ENCODE measurements at places on chromosomes 11 and 22.

- no peak for DNase-seq
Measured at GRCh38 chr11:4527926-4528325, 17.1 kb upstream of the OR52M1 start.

DNA sequence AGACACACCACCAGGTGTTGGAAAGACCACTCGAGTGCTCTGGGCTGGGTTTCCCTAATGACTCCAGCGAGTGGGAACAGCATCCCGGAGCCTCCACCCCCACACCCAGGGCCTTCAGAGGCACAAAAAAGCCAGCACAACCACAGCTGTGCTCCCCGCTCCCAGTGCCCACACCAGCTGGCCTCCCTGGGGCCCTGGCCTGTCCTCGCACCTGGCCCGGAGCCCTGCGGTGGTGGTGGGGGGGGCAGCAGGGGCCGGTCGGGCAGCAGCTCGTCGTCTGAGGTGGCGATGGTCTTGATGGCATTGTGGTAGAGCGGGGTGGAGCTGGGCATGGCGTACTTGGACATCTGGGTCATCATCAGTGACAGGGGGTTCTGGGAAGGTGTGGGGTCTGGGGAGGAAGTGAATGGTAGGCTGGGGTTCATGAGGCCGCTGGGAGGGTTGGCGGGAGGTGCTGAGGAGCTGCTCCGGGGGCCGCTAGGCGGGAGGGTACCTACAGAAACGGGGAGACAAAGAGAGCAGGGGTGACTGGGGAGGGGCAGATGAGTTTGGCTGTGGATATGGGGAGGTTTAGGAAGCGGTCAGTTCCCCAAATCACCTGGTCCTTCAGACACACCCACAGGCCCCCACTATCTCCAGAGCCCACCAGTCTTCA lies 16.1 kb downstream of the CXCR5 start:
- DNase-seq: no peak

DNA sequence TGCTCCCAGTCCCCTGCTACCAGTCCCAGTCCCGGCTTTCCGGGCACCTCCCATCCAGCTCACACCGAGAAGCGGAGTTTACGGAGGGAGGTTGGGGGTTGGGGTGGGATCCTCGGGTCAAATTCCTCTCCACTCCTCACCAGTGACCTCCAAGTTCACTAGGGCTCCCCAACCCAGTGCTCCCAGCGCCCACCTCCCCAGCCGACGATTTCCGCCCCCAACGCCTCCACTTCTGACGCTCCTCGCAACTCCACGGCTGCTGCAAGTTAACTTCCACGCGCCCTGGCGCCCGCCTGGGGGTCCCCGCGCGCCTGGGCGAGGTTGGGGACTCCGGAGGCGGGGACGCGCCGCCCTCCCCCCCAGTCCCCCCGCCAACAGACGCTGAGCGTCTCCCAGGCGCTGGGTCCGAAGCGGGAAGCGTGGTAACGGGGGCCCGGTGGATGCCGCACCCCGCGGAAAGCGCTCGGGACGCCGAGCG lies 526 bp downstream of the TPST2 start:
- DNase-seq: peak; percentile 35

GRCh38 chr11:65491614-65492386 lies 7.0 kb upstream of the MALAT1 start:
- DNase-seq: no peak

- no peak for DNase-seq
Measured at GRCh38 chr11:122665861-122666260, 10.3 kb downstream of the UBASH3B start.

DNA sequence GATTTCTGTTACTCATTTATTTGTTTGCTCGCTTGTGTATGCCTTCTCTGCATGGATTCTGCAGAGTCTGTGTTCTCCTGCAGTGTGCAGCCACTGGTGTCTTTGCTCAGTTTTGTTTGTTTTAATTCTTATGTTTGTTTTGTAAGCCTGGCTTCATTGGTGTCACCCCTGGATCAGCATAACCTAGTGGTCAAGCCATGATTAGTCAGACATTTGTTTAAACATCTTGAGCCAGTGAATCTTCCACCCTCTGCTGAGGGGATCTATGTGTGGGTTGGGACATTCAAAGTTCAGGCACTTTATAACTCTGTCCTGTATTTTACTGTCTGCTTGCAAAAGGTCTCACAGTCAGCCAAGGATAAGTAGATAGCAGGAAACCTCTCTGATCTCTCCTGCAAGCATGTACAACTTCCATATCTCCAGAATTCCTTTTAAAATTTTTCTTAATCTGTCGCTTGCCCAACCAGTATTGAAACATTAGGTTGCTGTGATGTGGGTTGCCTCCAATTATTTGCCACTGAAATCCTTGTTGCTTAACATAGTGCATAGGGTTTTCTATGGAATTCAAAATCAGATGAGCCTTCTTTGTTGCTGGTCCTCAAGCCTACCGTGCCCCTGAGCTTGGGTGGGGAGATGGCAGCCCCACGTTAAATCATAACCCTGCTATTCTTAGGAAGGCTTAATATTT lies 86.8 kb downstream of the KCNQ1OT1 start:
- no peak for DNase-seq

DNA sequence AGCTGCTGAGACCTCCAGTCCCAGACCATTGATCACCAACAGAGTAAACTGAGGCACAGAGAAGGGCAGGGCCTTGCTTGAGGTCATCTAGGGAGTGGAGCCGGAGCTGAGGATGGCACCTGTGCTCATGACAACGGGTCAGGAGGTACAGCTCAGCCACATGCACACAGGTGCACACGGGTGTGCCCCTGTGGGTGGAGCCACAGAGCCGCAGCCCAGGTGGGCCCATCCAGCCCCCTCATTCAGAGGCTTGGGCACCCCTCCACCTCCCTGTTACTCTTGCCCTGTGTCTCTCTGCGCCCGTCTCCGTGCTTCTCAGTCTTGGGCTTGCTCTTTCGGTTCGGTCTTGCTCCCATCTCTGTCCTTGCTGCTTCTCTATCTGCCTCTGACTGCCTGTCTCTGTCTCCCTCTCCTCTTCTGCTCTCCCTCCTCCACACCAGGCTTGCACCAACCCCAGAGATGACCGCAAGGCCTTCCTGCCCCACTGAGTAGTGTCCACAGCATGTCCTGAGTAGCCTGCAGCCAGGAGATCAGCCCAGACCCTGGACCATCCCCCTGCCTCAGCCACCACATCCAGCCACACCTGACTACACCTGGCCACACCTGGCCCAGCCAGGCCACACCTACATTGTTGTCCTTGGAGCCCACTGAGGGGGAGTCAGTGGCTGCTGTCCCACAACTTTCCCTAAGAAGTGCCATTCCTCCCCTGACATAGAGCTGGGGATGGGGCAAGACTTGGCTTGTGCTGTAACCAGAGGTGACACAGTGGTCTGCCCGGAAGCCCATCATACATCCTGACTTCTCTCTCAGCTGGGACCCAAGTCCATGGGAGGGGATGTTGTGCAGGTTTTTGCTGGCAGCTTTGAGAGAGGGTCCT lies 39.3 kb upstream of the CRYBB3 start:
- no peak for DNase-seq

DNA sequence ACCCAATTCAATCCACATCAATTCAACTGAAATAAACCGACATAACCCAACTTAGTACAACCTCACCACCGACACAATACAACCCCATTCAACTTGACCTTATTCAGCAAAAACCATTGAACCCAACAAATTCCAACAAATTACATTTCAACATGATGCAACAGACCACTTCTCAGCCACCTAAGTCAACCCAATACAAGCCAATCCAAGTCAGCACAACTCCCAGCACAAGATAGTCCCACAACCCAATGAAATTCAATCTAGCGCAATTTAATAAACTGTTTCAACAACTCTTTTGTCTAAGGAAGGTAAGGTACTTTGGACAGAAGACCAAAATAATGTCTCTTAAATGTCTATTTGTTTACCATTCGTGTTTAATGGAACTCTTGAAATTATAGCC lies 226.0 kb downstream of the MIAT start:
- DNase-seq: no peak

- no peak for DNase-seq
Measured at GRCh38 chr11:95166781-95167180, 64.2 kb downstream of the SESN3 start.

DNA sequence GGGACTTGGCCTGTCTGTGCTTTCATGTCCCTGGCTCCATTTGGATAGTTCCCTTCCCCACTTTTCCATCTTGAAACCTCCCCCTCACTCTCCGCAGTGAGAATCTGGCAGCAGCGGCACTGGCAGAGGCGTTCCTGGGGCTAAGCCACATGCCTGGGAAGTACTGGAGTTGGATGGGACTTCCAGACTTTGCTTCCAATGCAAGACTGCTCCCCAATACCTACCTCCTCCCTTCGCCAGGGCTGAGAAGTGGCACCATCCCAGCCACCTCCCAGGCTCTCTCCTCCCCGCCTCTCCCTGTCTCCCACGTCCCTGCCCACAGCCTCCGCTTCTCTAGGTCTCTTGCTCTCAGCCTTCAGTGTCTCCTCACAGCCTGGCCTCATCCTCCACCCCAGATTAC lies 16.6 kb downstream of the TST start:
- no peak for DNase-seq

GRCh38 chr11:44911029-44911814 lies 39.5 kb downstream of the TP53I11 start:
- DNase-seq: peak; percentile 77

- DNase-seq: no peak
Measured at GRCh38 chr11:32273931-32274330, 161.4 kb downstream of the WT1 start.

GRCh38 chr22:27139935-27140511 lies 482.6 kb downstream of the MIAT start:
- no peak for DNase-seq

- peak; percentile 37 for DNase-seq
Measured at GRCh38 chr22:28855355-28856094, 27.8 kb upstream of the ZNRF3 start.

DNA sequence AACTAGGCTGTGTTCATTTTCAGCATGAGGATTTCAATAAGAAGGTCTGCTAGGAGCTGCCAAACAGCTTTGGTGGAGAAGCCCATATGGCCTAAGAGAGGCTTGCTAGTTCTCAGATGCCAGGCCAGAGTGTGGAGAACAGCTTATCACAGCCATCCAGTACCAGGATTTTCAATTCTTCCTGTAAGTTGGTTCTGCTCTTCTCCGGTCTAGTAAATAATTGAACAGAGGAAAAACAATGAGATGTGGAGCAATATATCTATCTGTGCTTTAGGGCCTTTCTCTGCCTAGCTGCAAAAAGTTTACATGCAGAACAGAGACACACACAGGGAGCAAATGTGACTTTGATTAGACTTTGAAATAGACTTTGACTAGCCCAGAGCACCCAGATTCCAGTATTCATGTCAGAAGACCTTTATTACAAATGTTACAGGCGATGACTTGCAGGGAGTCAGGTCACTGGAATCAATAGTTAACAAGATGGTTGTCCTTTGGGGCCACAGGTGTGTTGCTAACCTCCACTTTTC lies 19.8 kb upstream of the PPP2R1B start:
- no peak for DNase-seq

DNA sequence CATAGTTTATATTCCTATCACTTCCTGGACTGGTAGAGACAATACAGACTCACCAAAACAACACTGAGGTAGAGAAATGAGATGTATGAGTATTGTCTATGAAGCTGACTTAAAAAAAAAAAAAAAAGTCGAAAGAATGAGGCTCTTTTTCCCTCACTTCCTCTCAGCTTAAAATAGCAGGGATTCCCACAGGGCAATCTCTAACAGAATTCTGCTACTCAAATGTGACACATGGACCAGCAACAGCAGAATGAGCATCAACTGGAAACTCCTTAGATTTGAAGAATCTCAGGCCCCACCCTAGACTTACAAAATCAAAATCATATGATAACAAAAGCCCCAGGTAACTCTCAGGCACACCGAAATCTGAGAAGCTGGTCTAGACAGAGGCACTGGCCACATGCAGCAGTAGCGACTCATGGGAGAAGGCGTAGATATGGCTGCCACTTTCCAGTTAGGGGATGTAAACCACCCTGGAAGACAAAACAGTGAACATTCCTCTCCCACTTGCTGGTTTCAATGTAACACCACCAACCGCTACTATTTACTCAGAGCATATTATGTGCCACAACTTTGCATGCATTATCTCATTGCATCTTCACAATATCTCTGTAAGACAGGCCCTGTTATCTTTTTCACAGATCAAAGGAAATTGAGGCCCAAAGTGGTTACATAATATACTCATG lies 128.0 kb downstream of the RBFOX2 start:
- no peak for DNase-seq

- DNase-seq: no peak
Measured at GRCh38 chr11:73995731-73996130, 13.1 kb upstream of the UCP2 start.

DNA sequence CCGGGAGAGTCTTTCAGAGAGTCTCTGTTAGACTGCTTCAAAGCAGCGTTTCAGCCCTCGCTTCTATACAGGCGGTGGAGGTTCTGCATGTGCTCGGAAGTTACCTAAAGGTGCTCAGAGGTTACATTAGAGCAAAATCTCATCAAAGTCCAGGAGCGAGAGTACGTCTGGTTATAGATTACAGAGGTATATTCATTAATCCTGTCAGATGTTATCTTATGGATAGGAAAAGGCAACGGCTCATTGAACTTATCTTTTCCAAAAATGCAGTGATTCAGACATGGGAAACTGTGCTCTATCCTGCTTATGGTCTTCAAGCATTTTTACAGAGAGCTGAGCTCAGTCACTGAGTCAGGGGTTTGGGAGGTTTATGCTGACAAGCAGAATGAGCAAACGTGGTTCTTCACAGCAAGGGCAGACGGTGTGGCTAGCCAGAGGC lies 9.1 kb upstream of the ZBED5 start:
- no peak for DNase-seq

DNA sequence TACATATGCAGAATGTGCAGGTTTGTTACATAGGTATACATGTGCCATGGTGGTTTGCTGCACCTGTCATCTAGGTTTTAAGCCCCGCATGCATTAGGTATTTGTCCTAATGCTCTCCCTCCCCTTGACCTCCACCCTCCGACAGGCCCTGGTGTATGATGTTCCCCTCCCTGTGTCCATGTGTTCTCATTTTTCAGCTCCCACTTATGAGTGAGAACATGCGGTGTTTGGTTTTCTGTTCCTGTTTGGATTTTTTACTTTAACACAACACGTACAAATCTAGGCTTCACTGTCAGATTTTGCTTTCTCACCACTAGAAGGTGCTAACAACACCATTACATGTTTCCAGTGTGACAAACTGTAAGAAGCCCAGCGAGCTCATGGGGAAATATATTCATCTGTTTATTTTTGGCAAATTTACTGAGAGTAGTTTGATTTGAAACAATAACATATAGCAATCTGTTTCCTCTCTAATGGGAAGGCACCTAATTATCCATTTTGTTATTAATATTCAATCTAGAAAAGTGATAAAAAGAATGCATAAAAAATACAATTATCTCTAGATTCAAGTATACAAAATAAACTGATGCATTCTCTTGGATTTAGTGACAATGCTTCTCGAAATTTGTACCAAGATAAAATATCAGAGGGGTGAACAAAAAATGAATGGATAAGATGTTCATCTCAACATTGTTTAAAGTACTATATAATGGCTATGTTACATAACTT lies 23.2 kb upstream of the BIRC3 start:
- no peak for DNase-seq

Measured in stimulated activated CD4-positive, alpha-beta T cell treated with anti-CD3 and anti-CD28 coated beads, Interleukin-2, amount 100 ng/mL, for 4 hours (primary cell).